ENCODE measurements at places on chromosomes 1 and 21. TPM values are rescaled to one million over a fixed set of nuclear protein-coding genes. Genes with fewer than 3 reads are reported as not detected.

FCRL3 gene
- 117 TPM for total RNA-seq

GJA4 gene
- not detected for total RNA-seq

SPATA6 gene
- total RNA-seq: 2.4 TPM

AHDC1 gene
- 67.0 TPM for total RNA-seq

IL19 gene
- total RNA-seq: not detected

ANGPTL1 gene
- total RNA-seq: not detected

AMY2A gene
- total RNA-seq: not detected

NECTIN4 gene
- 0.07 TPM for total RNA-seq

FAM151A gene
- total RNA-seq: not detected

TBX19 gene
- 7.2 TPM for total RNA-seq

ARHGEF19 gene
- total RNA-seq: 18.9 TPM

PCAT6 gene
- total RNA-seq: 1.5 TPM

PPIAL4G gene
- 0.33 TPM for total RNA-seq

NBPF3 gene
- total RNA-seq: 22.6 TPM

DAB1 gene
- total RNA-seq: not detected

FAM177B gene
- total RNA-seq: not detected

GJA5 gene
- not detected for total RNA-seq

OLFML2B gene
- total RNA-seq: not detected

HHIPL2 gene
- total RNA-seq: 1.4 TPM

ERICH3 gene
- total RNA-seq: 1.0 TPM

ATP1A2 gene
- total RNA-seq: not detected

CCDC27 gene
- not detected for total RNA-seq

VCAM1 gene
- not detected for total RNA-seq

VANGL2 gene
- not detected for total RNA-seq

ZNF683 gene
- 9.6 TPM for total RNA-seq

SMCP gene
- not detected for total RNA-seq

HES3 gene
- total RNA-seq: not detected

TMEM125 gene
- total RNA-seq: not detected

ADGRL2 gene
- total RNA-seq: not detected

IQCC gene
- total RNA-seq: 3.3 TPM

KRTAP13-2 gene
- not detected for total RNA-seq

LRRC38 gene
- total RNA-seq: not detected

CYP4Z1 gene
- total RNA-seq: not detected

WNT3A gene
- total RNA-seq: not detected

MMEL1 gene
- total RNA-seq: not detected

CFAP107 gene
- total RNA-seq: not detected

FCRL1 gene
- total RNA-seq: 1.8 TPM

VAV3 gene
- 95.8 TPM for total RNA-seq

HPCA gene
- total RNA-seq: not detected

ATXN7L2 gene
- 18.3 TPM for total RNA-seq

NTMT2 gene
- not detected for total RNA-seq

GIPC2 gene
- total RNA-seq: not detected

KCNQ4 gene
- 0.45 TPM for total RNA-seq

INKA2 gene
- 2.6 TPM for total RNA-seq

ADAMTS4 gene
- 0.14 TPM for total RNA-seq

EFNA3 gene
- 0.68 TPM for total RNA-seq

EVI5 gene
- 6.0 TPM for total RNA-seq

SLC5A3 gene
- 17.9 TPM for total RNA-seq

FCRL4 gene
- total RNA-seq: not detected

CAPN9 gene
- not detected for total RNA-seq

MEX3A gene
- total RNA-seq: 0.16 TPM

PGLYRP4 gene
- total RNA-seq: not detected

TSPEAR gene
- total RNA-seq: not detected

ACKR1 gene
- total RNA-seq: not detected

MPL gene
- 0.48 TPM for total RNA-seq

TNNT2 gene
- total RNA-seq: not detected

AADACL3 gene
- not detected for total RNA-seq

Data from natural killer cell (primary cell).